Ammon's horn (tissue), 1 donor: ENCODE measurements at places on chromosomes 4 and X.
A peak's percentile ranks its signal among the peaks of the same experiment; 100 is the strongest.

- no peak for DNase-seq
These were observed 75.0 kb downstream of the HS6ST2 start for GRCh38 chrX:132883358-132883915.

DNA sequence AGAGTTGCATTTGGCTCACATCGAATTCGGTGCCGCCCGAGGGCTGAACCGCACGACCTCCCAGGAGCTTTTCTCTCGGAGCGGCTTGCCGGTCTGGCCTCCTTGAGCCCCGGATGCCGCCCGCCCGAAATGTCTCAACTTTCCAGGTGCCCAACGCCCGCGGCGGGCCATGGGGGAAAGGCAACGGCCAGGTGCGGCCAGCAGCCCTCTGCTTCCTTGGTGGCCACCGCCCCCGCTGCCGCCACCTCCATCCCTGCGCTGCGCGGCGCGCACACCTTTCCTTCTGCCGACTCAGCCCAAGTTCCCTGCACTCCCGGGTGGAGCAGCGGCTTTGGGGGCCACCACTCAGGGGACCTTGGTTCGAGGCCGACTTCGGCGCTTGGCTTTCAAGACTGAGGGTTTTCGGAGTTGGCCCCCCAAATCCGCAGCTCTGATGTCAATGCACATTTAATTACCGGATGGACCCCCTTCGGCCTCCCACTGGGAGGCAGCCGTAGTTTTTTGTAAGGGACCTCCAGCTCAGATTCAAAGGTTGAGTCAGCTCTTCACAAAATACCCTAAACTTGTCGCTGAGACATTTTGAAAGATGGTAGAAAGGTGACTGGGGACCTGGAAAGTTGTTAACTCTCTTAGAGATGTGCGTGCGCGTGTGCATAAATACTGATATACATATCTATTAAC lies 1.1 kb downstream of the AFF2 start:
- peak; percentile 1 for DNase-seq

DNA sequence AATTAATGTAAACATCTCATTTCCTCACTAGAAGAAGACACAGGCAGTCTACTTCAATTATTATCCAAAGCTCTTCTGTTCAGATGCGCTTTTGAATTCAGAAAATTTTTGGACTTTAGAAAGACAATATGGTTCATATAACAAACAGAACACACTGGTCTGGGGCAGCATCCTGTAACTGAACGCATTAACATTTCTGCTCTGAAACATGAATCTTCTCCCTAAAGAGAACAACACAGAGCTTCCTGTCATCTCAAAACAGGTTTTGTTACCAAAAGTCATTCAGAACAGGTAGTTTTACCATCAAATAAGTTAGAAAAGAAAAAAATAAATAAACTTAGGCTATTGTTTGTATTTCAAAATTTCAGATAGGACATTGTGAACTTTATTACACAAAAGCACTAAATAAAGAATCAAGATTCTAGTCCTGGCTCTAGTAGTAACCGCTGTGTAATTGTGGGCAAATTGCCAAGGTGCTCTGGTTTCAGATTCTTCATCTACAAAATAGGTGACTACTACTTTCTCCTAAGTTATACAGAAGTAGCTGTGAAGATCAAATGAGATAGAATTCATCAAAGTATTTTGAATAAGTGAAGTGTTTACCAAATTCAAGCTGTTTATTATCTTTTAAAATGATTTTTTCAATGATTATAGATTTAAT lies 252.3 kb upstream of the RASGEF1B start:
- DNase-seq = peak; percentile 19

DNA sequence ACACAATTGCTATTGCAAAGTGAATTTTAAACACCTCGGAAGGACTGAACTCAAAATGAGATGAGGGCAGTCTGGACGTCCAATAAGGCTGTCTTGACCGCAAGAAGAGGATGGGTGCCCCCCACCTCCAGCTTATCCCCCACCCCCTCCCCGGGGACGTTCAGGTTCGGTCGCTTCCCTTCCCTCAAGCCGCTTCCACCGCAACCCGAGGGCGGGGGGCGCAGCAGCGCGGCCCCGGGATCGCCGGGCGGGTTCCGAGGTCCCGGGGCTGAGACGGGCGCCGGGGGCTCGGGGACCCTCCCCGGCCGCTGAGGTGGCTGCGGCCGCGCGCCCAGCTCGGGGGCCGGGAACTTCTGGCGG lies 480 bp downstream of the USP46 start:
- DNase-seq = no peak

DNA sequence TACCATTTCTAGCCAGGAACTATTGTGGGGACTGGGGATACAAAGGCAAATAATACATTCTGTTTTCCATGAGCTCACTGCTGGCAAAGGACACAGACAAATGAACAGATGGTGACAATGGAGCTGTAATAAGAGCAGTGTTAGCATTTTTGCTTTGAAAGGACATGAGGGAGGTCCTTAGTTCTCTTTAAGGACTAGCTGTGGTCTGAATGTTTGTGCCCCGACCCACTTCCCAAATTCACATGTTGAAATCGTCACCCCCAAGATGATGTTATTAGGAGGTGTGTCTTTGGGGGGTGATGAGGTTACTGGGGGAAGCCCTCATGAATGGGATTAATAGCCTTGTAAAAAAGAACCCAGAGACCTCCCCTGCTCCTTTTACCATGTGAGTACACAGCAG lies 30.3 kb downstream of the CCNG2 start:
- peak; percentile 56 for DNase-seq

DNA sequence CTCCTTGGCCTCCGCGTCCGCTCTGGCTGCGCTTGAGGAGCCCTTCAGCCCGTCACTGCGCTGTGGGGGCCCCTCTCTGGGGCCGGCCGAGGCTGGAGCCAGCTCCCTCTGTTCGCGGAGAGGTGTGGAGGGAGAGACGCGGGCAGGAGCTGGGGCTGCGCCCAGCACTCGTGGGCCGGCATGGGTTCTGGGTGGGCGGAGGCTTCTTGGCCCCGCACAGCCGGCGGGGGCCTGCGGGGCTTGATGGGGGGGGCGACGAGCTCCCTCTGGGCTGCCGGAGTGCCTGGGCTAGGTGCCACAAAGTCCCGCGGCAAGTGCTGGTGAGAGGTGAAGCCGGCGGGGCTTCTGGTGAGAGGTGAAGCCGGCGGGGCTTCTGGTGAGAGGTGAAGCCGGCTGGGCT lies 61.9 kb downstream of the ANKRD50 start:
- DNase-seq = no peak

DNA sequence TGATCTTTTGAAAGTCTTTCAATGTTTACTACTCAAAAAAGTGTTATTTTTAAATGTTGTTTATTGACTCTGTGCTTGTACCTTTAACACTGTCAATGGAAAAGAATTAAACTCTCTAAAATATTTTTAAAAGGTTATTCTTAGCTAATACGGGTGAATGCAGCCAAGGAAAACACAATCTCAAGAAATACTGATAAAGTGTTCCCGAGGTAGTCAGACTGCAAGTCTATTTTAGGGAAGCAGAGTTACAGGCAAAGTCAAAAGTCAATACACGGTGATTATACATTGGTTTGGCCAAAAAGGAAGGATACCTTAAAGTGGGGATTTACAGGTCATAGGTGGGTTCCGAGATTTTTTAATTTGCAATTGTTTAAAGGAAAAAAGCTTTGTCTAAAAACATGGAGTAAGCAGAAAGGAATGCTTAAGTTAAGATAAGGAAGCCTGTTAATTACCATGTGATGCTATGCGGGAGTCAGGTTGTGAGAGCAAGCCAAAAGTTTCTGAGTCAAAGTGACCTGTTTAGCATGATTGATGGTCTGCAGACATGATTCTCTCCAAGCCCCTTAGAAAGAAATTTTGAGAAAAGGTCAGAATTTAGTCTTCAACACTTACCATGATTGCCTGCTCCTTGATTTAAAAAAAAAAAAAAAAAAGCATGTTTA lies 288.4 kb downstream of the KLHL4 start:
- DNase-seq = no peak

GRCh38 chr4:144648042-144648441 lies 2.1 kb downstream of the HHIP start:
- DNase-seq = peak; percentile 75

DNA sequence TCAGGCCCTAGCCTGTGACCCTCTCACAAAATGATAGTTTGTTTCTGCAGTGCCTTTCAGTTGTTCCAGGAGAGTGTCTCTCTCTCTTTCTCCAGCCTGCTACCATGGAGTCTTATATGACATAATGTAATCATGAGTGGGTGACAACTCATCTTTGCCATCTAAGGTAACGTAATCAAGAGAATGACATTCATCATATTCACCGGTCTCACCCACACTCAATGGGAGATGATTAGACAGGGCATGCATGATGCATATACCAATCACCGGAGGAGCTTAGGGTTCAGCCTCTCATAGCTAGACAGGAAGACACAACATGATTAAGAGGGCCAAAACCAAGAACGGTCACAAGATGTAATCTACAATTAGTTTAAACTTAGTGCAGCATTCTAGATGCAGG lies 97.1 kb upstream of the FAM9B start:
- no peak for DNase-seq

DNA sequence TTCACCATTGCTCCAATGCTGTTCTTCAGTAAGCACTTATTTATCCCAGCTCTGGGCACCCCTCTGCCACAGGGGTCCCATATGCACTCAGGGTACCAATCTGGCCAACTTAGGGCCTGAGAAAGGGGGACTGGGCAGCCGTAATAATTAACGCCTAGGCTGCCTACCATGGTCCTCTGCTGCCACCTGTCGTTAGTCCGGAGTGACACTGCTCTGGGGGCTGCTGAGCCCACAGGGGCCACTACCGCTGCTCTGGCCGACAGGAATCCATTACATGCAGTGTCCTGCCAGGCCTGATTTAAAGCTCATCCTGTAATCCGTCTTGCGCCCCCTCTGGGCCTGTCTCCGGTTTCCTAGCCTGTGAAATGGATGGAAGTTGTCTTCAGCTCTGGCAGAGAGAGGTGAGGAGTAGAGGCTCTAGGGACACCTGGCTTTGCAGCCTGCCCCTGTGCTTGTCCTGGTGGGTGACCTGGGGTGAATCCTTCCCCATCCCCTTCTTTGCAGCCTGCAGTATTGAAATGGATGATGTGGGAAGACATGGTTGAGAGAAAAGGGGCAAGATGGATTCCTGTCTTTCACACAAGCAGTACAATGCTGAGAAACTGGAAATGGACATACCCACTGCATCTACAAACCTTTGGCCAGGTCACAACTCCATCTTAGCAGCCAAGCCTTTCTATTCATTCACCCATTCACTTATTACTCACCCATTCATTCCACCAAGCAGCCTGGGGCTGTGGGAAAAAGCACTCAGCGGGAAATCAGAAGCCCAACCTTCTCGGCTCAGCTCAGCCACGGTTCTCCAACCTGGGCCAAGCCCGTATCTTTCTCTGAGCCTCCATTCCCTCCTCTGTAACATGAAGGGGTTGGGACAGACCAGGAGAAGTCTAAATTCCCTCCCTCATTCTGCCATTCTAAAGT lies 116.3 kb upstream of the NALF2 start:
- DNase-seq = peak; percentile 44

DNA sequence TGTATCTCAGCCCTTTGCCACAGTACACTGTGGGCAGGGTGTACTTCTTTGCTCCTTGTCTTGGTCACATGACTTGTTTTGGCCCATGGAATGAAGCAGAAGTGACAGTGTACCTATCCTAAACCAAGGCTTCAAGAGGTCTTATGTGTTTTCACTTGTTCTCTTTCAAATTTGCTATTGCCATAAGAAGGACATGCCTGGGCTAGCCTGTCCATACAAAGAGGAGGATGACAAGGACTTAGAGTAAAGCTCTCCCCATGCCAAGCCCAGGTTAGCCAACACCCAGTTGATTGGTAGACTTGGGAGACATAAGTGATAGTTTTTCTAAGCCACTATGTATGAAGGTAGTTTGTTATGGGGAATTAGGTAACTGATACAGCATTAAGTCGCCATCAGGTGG lies 141.1 kb upstream of the MID1 start:
- no peak for DNase-seq

DNA sequence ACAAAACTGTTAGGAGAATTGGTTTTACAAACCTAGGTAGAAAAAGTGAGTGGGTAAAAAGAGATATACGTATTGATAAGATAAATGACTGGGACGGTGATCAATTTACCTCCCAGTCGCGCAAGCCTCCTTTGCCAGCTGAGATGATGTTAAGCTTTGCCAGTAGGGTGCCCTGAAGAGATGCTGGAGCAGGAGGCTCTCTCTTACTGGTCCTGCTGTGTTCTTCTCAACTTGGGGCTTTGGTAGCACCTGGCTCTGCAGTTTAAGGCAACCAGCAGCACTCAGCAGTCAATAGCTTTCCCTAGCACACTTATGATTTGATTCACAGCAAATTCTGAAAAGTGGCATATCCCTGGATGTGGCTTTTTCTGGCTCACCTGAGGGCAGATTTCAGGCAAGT lies 1461.7 kb downstream of the ADGRL3 start:
- no peak for DNase-seq

DNA sequence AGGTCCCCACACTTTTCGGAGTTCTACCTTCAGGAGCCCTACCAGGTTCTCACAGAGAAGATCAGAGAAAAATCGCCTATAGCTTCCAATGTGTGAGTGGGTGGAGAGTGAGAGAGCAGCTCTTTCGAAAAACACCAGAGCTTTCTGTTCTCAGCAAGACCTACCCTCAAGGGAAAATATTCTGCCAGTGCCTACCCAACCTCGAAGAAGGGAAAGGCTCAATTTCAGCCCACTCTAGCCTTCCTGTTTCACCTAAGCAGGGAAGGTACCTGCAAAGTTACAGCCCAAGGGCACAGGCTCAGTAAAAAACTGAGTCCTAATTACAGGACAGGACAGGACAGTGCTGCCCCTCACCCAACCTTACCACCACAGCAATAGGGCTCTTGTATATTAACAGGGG lies 104.0 kb upstream of the WDR17 start:
- no peak for DNase-seq

- no peak for DNase-seq
These were observed 255.2 kb downstream of the THOC2 start for GRCh38 chrX:123477673-123478072.

DNA sequence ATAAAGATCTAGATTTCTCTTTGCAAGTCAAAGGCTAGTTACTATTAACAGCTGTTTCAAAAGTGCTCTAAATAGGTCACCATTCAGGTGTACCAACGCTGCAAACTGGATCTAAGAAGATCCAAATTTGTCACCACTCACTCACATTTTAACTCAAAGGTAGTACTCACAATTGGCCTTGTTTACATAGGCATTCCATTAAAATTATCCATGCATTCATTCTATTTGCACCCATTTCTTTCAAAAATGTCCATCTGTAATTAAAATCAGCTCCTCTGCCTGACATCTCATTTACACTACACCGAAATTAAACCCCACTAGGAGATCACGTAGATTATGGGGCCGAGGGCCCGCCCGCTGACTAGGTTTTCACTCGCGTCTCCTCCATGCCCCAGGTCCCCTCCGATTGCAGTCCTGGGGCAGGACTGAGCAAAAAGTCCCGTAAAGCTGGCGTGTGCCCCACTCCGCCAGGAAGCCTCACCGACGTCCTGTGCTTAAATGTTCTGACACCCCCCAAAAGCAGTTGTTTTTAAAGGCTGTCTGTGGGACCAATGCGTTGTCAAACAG lies 1.3 kb upstream of the ING2 start:
- no peak for DNase-seq

DNA sequence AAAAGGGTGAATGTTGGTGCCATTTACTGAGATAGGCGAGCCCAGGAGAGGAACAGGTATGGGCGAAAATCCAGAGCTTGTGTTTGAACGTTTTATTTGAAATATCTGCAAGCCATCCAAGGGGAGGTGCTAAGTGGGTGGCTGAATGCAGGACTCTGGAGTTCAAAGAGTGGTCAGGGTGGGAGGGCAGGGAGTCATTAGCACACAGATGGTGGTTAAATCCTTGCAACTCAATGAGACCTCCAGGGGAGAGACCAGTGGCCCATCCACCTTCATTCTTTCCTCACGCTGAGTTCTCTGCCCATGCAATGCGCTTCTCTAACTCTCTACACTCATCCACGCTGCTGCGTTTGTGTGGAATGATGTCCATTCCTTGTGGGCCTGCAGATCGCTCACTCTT lies 101.1 kb downstream of the VCX3B start:
- DNase-seq = no peak

GRCh38 chr4:164894702-164895101 lies 17.7 kb downstream of the APELA start:
- no peak for DNase-seq
